ENCODE measurements at places on chromosomes 2 and 18.

DNA sequence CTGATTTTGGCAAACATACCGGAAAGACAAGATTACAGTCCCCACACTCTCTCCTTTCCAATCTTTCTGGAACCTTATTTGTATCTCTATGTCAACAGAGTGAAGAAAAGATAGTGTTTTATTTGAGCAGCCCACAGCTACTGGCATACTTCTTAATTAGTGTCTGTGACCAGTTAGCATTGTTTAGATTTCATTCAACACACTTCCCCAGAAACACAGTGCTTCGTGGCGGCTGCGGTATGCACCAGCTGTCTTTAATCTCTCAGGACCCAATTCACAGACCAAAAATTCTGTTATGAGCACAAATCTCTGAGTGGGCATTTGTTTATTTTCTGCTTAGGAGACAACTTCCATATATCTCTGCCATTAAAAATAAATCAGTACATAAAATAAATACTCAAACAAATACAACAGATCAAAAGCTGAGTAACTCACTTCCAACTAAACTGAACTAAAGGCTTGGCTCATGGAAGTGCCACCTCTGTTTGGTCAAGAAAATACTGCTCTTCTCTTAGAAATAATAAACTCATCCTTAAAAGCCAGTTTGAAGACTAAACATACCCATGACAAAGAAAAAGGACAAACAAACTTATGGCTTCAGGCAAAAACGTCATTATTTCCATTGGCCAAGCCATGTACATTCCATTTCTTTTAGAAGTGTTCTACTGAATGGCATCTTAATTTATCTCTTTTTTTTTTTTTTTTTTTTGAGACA lies 392.4 kb downstream of the TXNL1 start:
- peak; percentile 12 for DNase-seq

DNA sequence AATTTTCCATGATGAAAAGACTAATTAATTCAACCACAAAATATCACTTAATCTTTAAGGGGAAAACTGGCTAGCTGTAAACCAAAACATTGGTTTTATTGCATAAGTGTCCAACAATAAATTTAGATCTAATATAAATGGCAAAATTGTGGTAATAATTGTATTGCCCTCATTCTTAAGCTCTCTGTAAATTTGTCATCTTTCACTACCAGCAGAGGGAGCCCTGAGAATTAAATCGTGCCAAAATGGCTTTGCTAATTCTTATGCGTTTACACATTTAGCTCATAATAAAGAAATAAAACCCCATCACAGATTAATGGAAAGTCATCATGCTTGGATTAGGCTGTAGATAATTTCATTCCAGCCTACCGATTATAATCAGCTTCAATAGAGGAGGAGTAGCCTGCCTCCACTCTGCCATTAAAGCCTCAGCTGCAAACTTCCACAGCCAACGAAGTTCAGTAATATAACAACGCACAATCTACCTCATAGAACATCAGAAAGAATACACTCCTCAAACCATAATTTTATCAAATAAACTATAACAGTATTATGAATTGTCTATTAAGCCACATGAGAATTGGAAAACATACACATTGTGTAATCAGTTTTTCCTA lies 70.0 kb upstream of the ATP5MC3 start:
- DNase-seq = peak; percentile 48

DNA sequence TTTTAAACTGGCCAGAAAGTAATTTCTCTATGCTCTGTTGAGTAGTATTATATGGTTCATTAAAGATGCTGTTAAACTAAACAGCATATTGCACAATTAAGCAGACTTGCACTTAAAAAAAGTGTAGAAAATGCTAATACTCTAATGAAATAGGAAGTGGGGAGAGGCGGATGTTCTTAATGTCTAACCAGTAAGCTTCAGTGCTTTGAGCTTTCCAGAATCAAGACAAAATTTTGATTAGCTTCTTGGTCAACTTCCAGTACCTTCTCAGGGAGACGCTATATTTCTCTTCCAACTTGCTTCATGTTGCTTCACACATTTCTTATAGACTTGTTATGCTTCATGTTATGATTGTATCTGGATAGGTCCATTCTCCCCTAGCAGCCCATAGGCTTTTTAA lies 89.1 kb downstream of the MAP2 start:
- no peak for DNase-seq

GRCh38 chr2:39385172-39385571 lies 51.9 kb downstream of the MAP4K3 start:
- DNase-seq = no peak

DNA sequence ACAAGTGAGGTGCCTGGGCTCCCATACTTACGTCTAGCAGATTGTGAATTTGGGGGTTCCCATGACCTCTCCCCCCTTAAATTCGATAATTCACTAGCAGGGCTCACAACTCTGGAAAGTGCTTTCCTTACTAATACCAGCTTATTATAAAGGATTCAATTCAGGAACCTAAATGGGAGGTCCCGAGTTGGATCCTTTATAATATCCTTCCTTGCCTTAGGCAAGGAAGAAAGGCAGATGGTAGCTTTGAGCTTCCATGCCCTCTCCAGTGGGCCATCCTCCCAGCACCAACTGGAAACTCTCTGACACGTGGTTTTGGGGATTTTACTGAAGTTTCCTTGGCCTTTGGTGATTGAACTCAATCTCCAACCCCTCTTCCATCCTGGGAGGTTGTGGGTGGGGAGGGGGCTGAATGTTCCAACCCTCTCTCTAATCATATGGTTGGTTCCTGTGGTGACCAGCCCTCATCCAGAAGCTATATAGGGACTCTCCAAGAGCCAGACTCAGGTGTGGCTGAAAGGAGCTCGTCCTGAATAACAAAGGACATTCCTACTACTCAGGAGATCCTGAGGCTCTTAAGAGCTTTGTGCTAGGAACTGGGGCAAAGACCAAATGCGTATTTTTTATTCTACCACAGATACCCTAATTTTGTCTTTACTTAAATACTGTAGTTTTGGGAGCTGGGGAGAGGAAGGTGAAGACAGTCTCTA lies 62.2 kb downstream of the HAUS1 start:
- DNase-seq = no peak

DNA sequence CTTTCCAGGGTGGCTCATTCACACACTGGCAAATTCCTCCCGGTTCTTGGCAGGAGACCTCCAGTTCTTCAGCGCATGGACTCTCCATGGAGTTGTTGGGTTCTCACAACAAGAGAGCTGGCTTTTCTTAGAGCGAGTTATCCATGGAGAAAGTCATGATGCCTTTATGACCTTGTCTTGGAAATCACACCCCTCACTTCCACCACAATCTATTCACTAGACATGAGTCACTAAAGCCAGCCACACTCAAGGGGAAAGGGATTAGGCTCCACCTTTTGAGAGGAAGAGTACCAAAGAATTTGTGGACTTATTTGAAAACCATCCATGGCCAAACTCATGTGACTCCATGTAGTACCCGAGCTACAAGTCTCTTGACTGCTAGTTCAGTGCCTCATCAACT lies 160.5 kb downstream of the SETBP1 start:
- no peak for DNase-seq

DNA sequence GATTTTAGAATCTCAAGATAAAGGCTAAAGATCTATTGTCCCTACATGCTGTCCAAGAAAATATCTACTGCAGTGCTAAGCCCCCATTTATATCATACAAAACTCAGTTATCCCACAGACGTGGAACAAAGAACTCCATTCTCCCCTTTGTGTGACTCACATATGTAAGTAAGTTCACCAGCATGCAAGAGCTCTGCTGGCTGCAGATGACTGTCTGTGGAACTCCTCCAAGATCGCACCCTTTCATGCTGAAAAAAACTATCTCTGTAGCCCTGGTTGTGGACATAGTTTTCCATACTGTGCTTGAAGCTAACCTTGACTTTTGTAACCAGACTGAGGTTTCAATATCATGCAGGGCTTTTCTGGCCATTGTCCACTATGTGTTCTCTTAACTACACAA lies 207.1 kb downstream of the ZNF521 start:
- peak; percentile 47 for DNase-seq

DNA sequence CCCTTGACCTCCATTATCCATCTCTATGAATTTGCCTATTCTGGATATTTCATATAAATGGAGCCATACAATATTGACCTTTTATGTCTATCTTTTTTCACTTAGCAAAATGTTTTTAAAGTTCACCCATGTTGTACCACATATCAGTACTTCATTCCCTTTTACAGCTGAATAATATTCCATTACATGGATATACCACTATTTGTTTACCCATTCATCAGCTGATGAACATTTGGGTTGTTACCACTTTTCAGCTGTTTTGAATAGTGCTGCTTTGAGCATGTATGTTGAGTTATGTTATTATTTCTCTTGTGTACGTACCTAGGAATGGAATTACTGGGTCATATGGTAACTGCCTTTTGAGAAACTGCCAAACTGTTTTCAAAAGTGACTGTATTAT lies 93.7 kb upstream of the DNMT3A start:
- DNase-seq = no peak

DNA sequence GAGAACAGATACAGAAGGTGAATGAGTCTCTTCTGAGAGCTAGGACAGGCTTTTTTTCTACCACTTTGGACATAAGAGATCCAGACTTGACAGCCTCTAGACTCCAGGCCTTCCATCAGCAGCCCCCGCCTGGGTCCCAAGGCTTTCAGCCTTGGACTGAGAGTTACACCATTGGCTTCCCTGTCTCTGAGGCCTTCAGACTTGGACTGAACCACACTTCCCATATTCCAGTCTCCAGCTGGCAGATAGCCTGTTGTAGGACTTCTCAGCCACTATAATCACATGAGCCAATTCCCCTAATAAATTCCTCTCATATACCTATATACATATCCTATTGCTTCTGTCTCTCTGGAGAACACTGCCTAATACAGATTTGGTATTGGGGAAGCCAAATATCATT lies 128.2 kb downstream of the MCFD2 start:
- DNase-seq = no peak

DNA sequence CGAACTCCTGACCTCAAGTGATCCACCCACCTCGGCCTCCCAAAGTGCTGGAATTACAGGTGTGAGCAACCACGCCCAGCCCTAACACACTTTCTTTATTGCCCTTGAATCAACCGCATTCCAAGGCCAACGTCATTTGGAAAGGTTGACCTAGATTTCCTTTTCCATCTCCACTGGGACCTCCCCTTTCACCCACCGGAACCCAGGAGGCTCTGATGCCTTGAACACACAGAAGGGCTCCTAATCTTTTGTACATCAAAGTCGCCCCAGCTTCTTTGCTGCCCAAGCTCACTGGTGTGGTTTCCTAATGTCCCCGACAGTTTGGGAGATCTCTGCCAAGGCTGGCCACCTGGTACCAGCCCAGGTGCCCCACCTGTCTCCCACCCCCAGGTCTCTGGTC lies 46.2 kb upstream of the CAB39 start:
- no peak for DNase-seq

DNA sequence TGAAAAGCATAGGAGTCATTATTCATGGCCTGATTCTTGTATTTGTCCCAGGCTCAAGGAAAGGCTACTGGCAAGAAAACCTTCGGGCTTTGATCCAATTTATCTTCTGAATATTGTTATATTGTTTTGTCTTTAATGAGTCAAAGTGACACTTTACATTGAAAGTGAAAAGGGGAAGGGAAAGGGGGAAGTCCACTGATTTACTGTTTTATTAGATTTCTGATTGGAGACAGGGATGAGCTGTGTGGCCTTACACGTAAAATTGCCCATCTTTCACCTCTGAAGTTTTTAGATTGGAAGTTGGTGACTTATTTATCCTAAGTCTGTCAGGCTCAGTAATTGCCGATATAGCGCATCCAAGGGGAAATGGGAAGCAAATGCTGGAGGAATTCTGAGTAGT lies 843.8 kb upstream of the LRRTM1 start:
- DNase-seq = no peak

- DNase-seq = peak; percentile 3
These were observed 422.7 kb upstream of the CDH20 start for GRCh38 chr18:60910534-60910933.

Measured in iris pigment epithelial cell (primary cell).